ENCODE measurements at places on chromosomes 3 and 15.
A peak's percentile ranks its signal among the peaks of the same experiment; 100 is the strongest.

GRCh38 chr3:114310695-114311094 is 16.9 kb downstream of the TIGIT start:
- no peak for DNase-seq

DNA sequence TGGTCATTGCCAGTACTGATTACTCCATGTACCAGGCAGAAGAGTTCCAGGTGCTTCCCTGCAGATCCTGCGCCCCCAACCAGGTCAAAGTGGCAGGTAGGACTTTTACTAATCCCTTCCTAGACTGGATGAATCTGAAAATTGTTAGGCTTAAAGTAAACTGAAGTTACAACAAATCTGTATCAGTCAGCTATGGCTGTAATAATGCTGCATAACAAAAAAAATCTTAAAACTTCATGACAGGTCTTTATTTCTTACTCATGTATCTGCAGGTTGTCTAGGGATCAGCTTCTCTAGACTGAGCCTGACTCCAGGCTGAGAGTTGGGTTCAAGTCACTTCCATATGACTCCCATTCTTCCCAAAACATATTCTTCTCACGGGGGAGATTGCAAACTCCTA is 93.7 kb downstream of the MESD start:
- DNase-seq = no peak

GRCh38 chr3:197327701-197328100 is 29.3 kb upstream of the DLG1 start:
- no peak for DNase-seq

GRCh38 chr3:108088697-108089096 is 2.1 kb downstream of the CD47 start:
- DNase-seq = peak; percentile 1

DNA sequence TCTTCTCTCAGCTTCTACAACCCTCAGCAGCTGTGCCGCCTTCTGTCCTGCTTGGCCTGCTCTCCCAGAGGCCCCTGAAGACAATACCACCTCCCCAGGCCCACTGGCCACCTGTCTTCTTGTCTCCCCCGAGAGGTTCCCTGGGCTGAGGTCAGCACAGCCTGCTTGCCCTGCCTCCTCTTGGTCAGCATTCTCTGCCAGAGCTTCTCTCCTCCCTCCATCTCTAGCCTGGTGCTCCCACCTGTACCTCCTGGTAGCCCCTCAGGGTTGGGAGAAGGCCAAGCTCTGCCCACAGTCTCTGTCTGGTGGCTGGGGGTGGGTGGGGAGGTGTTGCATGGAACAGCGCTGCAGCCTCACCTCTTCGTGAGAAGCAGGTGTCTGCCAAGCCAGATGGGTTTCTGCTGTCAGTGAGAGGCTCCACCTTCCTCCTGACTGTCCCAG is 5.6 kb upstream of the ISLR start:
- no peak for DNase-seq

- DNase-seq = peak; percentile 10
These were observed 973.6 kb downstream of the EPHA3 start for GRCh38 chr3:90080988-90081387.

DNA sequence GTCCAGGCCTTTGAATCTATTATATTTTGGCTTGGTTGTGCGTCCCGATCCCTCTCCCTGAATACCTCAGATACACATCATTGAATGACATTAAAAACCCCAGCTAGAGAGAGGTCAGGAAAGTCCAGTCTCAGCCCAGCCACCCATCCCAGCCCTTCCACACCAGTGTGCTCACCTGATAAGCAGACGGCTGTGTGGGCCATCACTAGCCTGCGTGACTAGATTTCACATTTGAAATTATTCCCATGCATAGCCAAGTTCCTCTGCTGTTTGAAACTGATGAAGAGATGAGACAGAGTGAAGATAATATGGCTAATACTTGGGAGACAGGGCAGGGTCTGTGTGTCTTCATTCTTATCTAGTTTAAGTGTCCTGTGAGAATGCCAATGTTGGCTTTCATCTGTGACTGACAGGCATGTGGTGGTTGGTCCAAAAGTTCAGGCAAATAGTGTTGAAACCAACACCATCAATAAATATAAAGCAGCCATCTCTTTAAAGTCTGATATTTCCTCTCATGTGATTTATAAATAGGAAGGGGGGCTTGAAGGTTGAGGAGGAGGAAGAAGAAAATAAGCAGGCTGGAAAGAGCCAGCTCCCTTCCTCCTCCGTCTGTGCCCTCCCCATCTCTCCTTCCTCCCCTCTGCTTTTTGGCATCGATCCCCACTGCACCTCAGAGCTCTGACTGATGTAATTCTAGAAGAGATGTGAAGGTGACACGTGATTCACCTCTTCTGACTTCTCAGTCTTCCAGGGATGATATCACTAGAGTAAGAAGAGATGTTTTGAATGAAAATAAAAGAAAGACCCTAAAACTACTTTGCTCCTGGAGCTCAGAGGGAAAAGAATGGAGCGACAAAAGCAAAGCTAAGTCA is 5.1 kb downstream of the FAM43A start:
- no peak for DNase-seq
